ENCODE measurements at places on chromosomes 4 and X.

DNA sequence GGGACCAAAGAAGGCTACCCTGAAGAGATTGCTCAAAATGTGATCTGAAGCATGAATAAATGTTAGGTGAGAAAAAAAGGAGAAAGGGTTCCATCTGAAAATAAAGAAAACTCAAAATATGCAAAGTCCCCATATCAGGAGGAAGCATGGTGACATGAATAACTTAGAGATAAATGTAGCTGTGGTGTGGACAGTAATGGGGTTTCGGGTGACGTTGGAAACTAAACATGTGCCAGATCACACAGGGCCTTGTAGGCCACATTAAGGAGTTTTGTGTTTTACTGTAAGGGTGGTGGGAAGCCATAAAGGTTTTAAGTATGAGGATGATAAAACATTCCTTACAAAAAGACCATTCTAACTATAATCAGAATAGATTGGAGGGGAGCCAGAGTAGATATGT, 40.3 kb upstream of the ACSL4 start:
- no peak for DNase-seq

- no peak for DNase-seq
Observed at GRCh38 chr4:109977854-109978501, 65.3 kb downstream of the EGF start.

DNA sequence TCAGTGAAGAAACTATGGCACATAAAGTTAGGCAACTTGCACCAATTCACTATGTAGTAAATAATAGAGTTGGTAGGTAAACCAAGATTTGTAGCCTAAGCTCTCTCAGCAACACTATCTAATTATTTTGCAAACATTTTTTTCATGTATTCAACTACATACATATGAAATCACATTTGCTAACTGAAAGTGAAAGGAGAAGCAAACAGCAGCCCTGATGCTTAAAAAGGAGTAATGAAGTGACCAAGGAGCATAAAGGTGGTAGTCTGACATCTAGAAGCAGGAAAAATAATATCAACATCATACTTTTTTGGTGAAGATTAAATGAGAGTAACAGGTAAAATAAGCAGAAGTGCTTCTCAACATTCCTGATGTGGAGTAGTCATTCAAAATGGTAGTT, 603.7 kb downstream of the GRXCR1 start:
- DNase-seq, result no peak

DNA sequence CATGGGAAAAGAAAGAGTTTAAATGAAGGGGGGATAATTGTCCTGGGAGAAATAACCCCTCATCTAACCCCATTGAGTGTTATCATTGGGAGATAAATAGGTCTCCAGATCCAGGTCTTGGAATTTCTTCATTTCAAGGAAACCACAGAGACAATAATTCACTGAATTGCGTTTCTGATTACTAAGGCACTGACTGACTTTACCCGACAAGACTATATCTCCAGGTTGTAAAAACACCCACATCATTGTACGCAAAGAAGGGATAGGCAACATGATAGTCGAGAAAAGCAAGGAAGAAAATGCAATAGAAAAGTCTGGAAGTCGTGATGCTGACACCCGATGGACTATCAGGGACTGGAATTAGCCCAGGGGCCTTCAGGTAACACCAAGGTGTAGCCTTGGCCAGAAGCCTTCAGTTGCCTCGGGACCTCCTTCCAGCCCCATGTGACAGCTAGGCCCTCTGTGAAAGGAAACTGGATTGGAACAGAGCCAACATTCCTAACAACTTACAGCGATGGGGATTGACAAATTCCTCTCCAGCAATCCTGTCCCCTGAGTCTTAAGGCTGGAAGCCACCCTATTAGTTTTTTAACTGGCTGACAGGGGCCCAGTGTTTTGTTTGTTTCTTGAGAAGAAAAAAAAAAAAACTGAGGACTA, 46.5 kb upstream of the RAB9B start:
- DNase-seq, result no peak

GRCh38 chr4:1260418-1261106, 11.6 kb upstream of the CTBP1 start:
- DNase-seq, result no peak

DNA sequence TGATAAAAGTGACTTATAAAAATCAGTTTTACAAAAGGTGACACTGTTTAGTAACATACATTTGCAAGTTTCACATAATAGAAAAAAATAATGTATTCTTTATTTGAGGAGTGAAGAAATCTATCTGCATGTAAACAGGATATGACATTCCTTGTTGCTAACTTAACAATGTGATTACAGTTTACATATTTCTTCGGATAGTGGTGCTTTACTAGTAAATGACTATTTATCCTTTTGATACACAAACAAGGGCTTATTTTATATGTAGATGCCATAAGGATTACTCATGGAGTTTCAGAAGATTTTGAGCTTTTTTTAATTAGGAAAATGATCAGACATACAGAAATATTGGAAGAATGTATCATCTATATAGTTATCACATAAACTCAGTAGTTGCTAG, 126.5 kb downstream of the SLIT2 start:
- DNase-seq, result no peak

DNA sequence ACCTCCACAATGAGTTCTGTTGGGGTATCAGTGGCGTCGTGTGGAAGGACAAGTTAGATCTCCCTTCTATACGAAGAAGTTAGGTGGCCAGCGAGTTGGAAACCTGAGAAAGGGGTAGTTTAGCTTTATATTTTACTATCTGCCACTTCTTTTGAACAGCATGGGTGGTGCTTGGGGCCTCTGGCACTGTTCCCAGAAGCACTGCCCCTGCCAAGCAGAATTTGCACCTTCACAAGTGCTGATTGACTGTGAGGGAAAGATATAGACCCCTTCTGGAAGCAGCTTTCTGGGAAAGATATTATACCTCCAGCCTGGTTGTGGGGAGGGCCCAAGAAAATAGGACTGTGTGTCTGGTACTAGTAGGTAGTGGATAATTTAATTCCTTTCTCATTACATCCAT, 246.9 kb downstream of the FBXO8 start:
- DNase-seq, result no peak

Measured in nucleus accumbens (tissue), 56 donors.